ENCODE measurements at places on chromosomes 3 and 15.

DNA sequence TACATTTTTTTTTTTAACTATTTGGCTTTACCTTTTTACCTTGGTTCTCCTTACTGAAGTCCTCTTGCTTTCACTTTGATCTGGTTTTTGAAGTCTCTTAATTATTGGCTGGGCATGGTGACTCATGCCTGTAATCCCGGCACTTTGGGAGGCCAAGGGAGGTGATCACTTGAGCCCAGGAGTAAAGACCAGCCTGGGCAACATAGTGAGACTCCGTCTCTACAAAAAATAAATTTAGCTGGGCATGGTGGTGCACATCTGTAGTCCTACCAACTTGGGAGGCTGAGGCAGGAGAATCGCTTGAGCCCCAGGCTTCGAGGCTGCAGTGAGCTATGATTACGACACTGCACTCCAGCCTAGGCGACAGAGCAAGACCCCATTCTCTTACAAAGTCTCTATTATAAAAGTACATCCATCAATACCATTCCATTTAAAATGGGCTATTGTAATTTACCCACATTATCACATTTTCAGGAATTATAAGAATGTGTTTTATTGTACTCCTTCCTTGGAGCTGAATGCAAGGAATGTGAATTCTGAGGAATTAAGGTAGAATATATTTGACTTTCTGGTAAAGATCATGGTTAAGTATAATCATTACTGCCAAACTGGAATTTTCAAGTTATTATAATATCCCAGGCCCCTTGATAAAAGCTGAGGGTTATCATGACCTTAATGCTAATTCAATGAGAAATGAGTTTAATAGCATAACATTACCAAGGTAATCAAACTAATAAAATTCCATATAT is 49.0 kb downstream of the MSL2 start:
- DNase-seq = no peak

DNA sequence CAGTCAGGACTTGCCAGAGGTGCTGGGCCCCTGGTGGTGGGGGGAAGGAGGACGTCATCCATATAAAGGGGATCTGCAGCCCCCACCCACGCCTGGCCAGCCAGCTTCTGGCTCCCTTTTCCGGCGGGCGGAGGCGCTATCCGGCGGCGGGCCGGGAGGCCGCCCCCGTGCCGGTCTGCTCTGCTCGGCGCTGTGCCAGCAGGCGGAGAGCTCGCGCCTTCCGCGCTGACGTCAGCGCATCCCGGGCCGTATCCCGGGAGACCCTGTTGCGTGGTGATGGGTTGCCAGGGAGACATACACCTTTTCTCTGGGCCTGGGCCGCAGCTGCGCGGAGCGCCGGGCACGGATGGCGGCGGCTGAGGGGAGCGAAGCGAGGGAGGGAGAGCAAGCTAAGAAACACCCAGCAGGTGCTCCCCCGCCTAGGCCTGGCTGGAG is 1.1 kb downstream of the FAM131A start:
- no peak for DNase-seq

DNA sequence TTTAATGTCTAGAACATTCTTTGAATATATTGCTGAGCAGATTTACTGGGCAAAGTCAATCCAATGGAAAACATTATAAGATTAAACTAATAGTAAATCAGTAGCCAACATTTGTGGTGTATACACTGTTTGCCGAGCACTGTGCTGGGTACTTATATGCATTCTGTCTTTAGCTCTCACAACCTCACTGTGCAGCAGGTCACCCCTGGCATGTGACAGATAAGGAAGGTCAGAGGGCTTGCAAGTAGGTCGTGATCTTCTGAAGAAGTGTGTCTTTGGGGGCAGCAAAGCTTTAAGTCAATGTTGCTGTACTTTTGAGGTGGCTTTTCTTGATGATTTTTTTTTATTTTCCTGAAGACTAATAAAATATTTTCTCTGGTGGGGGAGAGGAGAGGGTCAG is 62.2 kb downstream of the TCAIM start:
- DNase-seq = no peak

DNA sequence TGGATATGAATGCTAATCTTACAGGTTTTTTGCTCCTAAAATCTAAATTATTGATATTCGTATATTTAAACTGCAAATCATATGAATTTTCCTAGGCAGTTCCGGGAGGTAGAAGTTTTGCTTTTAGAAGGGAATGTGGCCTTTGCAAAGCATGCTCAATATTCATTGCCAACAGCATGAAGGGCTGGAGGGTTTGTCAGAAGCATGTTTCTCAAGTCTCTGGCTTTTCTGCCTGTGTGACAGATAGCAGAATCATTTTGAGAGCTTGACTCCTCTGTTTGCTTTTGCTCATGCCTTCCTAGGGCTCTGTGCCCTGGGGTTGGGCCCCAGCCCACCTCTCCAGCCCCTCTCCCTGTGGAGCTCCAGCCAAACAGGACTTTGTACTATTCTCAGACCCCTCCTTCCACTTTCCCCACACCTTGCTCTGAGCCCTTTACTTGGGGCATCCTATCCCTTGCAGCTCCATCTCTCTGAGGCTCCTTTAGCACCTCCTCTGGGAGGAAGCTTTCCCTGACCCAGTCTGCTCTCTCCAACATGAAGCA is 91.3 kb downstream of the ARNT2 start:
- DNase-seq = no peak

DNA sequence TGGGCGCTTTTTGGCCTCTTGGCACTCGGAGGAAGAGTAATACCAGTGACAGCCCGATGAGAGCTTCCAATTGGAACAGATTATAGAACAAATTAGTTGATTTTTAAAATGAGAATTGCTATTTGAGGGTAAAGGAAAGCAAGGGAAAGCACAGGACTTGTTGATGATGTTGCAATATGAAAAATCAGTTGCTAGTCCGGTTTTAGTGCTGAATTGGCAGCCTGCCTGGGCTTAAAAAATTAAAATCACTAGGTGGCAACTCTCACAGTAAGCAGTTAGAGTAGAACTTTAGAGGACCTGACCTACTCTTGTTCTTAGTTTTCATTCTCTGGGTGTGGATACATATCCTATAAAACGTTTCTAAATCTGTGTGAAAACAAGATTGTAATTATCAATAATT is 2.1 kb upstream of the SCAANT1 start:
- no peak for DNase-seq

- no peak for DNase-seq
Measured at GRCh38 chr3:79729096-79729495, 38.7 kb downstream of the ROBO1 start.

DNA sequence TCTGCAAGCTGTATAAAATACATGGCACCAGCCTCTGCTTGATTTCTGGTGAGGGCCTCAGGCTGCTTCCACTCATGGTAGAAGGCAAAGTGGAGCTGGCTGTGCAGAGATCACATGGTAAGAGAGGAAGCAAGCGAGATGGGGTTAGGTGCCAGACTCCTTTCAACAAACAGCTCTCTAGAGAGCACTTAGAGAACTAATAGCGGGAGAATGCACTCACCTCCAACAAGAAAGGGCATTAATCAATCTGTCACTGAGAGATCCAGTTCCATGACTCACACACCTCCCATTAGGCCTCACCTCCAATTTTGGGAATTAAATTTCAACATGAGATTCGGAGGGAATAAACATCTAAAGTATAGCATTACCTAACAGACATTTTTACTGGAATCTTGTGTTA is 644.1 kb upstream of the ARRDC4 start:
- DNase-seq = no peak

- no peak for DNase-seq
Measured at GRCh38 chr3:32126305-32127015, 20.0 kb downstream of the GPD1L start.

DNA sequence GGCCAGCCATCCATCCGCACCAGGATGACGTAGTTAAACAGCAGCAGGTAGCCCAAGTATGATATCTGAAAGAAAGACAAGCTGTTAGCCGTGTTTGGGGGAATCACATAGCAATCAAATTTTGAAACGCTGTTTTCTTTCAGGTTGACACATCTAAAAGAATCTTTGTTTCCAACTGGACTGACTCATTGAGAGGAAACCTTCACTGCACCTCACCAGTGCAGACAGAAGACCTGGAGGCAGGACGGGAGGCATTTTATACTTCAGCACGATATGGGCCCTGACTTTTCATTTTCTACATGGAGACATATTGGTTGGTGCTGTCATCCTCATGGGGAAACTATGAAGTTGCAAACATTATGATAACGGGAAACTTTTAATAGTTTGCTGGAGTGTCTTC is 44.2 kb upstream of the MTMR10 start:
- no peak for DNase-seq

Measured in OCI-LY7 (cell line).